A549 treated with CpdA at 1 μM for 4 hours (cell line): ENCODE measurements at places on chromosomes 5 and 9. TPM values are rescaled to one million over a fixed set of nuclear protein-coding genes. Genes with fewer than 3 reads are reported as not detected.

The PCDHA9 gene
- not detected in 5 replicates for total RNA-seq

The TMC1 gene
- total RNA-seq: 0.05 to 0.14 TPM in 2 of 5 replicates, not detected in the others

The FOXD4L5 gene
- total RNA-seq: 0.05 to 0.12 TPM (median 0.06 TPM) in 3 of 5 replicates, not detected in the others

The CCNO gene
- 5.4 to 10.2 TPM (median 8.9 TPM) in 5 replicates for total RNA-seq
